ENCODE measurements at places on chromosomes 4 and X. TPM values are rescaled to one million over a fixed set of nuclear protein-coding genes. Genes with fewer than 3 reads are reported as not detected.

COL4A5 gene
- 15.3 TPM for total RNA-seq

GASK1B gene
- 84.3 TPM for total RNA-seq

SNCA gene
- total RNA-seq: 120 TPM

VCX gene
- total RNA-seq: not detected

GRPR gene
- under 0.01 TPM for total RNA-seq

CCSER1 gene
- total RNA-seq: 3.0 TPM

MAPK10 gene
- total RNA-seq: 0.20 TPM

GATA1 gene
- total RNA-seq: not detected

TMEM31 gene
- not detected for total RNA-seq

MSX1 gene
- total RNA-seq: 2.7 TPM

FRMD7 gene
- total RNA-seq: not detected

All from pulmonary artery endothelial cell (primary cell).